ENCODE measurements at places on chromosomes 5 and 9.

DNA sequence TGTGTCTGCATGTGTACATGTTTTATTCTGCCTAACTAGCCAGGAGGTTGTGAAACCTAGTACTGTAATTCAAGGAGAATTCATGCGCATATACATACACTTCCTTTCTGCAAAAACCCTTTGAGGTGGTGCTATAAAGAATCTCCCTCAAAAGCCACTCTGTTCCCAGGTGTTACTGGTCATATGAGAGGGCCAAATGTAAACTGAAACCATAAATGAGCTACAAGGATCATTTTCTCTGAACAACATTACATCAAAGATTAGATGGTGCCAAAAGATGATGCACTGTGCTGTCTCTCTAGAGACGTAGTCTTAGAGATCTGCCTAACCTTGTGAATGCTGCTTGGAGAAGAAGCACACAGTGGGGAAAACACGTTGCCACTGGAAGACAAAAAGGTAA is 15.7 kb downstream of the NREP start:
- DNase-seq, result no peak

DNA sequence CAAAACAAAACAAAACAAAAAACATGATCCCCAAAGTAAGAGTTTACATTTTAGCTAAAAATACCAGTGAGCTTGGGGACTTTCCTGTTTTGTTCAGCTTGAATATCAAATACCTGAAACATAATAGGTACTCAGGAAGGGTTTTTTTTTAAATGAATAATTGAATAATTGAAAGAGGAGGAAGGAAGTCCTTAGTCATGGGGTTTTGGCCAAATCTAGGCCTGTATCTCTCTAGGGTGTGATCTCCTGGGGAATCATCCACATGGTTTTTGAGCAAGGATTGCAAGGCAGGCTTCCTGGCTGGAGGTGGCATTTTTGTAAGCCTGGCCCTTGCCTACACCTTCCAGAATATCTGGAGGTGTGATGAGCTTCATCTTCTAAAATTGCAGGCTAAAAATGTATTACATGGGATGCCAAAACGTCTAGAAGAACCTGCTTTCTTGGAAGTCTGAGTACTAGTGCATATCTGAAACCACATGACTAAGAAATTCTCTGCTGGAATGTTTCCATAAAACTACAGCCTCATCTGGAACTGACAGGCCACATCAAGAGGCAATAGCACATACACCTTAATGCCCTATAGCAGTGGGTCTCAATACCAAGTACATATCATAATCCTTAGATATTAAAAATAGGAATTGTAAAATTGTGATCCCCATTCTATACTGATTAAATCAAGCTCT is 10.4 kb downstream of the C9 start:
- DNase-seq, result no peak

- DNase-seq, result no peak
Measured at GRCh38 chr5:95178046-95178651, 106.7 kb downstream of the MCTP1 start.

DNA sequence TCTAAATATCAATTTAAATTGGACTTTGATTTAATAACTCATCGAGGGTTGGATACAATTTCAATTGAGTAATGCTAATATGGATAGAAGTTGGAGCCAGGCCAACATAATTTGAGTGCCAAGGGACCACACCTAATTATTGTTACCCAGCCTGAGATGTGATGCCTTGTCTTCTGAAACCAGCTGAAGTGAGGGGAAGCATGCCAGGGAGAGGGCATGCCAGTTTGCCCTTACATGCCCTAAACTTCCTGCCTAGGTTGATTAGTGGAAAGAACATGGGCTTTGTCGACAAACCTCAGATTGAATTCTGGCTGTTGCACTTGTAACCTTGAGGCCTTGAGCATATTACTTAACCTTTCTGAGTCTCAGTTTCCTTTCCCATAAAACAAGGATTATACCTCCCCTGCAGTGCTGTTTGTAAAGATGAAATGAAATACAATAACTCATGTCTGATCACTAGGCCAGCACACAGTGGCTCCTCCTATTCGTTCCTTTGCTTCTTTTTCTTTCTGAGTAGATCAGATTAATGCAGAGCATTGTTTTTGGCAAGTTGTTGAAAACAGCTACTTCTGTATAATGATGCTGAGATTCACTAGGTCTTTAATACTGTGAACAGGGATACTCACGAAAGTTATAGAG is 412.8 kb downstream of the TLE4 start:
- no peak for DNase-seq

DNA sequence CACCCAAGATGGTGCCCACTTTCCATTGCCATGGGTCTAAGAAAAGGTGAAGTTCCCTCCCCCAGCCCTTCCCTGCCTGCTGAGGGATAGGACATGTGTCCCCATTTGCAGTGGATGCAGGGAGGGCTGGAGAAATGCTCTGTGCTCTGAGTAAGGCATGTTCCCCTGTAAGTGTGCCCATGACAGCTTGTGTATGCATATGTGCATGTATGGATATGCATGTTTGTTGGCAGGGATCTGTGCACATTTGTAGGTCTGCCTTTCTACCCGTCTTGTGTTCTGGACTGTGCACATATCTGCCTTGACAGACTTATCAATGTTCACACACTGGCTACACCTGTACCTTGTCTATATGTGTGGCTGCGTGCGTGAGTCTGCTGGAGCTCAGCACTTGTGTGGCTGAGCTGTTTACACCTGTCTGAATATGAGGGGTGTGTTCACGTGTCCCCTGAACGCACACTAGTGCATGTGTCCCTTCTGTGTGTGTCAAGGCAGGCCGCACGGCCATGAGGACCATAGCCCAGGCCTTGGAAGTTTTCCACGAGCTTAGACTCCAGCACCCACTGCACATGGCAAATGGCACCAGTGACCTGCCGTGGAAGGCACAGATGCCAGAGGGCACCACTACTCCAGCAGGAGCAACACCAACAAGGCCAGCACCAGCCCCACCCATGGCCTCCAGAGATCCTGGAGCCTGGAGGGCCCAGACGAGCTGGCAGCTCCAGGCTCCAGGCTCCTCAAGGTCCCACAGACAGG is 27.4 kb upstream of the TTLL11 start:
- no peak for DNase-seq

DNA sequence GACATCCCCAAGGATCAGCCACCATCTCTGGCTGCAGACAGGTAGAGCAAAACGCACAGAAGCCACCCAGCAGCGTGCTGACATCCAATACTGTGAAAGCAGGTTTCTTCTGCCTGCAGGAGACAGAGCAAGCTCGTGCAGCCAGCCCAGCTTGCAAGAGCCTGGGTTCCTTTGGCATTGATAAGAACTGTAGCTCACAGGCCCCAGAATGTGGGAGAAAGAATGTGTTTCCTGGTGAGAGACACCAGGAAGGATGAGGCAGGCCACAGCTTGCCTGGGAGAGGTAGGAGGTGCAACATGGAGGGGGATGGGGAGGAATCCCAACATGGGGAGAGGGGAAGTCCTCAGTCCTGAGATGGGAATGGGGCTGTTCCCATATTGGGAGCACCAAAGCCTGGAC is 34.0 kb upstream of the ARAP3 start:
- no peak for DNase-seq

- DNase-seq, result no peak
Measured at GRCh38 chr5:43461066-43461465, 22.6 kb downstream of the TMEM267 start.

DNA sequence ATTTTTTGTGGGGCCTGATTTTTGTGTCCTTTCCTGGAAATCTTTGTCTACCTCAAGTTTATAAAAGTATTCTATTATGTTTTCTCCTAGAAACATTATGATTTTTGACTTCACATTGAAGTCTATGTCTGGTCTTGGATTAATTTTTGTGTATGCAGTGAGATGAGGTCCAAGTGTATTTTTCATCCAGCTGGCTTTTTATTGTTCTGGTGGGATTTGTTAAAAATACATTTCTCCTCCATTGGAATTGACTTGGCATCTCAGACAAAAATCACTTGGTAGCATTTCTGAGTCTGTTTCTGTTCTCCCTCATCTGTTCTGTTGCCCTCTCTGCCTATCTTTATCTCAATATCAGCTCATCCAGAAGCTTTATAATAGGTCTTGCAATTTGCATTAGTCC is 109.0 kb downstream of the IRX1 start:
- no peak for DNase-seq

- DNase-seq, result no peak
Measured at GRCh38 chr5:31993165-31993961, 180.8 kb downstream of the GOLPH3 start.

- no peak for DNase-seq
Measured at GRCh38 chr5:16826379-16827125, 109.5 kb downstream of the MYO10 start.

- no peak for DNase-seq
Measured at GRCh38 chr5:23367874-23368273, 139.5 kb upstream of the PRDM9 start.

GRCh38 chr5:73946919-73947602 is 321.1 kb downstream of the ARHGEF28 start:
- no peak for DNase-seq

DNA sequence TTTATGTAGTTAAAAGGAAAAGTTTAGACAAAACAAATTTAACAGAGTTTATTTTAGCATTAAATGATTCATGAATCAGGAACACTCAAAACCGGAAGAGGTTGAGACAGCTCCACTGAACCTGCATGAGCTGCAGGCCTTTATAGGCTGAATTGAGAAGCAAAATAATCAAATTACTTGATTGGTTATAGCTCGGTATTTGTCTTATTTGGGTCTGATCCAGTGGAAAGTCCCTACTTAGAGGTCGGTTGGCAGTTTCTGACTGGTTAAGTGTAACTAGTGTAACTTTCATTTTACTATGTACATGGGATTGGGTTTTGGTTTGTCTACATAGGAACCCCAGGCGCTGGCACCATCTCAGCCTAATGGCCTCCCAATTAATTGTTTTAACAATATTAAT is 74.1 kb upstream of the PIK3R1 start:
- no peak for DNase-seq

GRCh38 chr9:8366161-8366926 is 566.8 kb upstream of the DMAC1 start:
- no peak for DNase-seq

DNA sequence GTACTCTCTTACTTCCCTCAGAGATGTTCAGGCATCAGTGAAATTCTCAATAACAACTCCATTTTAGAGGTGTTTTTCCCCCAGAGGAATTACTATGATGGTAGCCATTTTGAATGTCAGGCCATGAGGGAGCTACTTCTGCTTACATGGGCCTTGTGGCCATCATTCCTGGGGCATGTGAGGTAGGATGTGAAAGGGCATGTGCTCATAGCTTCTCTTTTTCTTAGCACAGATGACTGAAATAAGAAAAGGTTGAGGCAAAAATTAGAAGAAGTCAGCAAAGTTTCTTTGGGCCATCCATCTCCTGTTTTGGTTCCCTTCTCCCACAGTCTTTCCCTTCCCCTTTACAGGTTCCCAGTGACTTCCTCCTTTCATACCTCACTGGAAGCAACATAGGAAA is 68.8 kb downstream of the FEM1C start:
- no peak for DNase-seq

DNA sequence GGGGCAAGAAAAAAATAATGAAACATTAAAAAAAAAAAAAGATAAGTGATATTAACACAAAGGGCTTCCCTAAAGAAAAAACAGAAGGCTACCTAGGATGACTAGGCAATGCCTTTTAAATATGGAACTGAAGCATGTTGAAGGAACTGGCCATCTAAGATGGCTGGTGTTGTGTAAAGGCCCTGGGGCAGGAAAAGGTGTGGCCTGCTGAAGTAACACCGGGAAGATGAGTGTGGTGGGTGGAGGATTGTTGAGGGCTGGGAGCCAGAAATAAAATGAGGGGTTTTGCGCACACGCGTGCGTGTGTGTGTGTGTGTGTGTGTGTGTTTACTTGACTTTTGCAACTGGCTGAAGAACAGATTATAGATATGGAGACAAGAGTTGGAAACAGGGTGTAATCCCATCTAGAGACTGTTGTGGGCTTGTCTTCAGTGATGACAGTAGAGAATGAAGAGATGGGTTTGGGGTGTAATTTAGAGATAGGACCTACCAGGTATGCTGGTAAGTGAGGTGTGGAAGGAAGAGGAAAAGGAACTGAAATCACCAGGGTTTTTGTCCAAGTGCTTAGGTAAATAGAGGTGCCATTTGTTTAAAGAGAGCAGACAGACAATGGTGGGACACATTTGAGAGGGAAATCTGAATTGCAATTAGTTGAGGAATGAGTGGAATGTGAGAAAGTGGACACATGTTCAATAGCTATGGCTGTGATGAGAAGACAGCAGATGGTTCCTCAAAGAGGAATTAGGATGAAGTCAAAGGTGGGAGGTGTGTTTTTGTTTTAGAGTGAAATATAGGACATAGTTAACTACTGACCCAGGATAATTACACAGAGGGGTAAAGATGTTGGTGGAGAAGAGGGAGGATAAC is 33.9 kb downstream of the RAD23B start:
- DNase-seq, result no peak

- no peak for DNase-seq
Measured at GRCh38 chr9:119298076-119298853, 71.0 kb downstream of the BRINP1 start.

- no peak for DNase-seq
Measured at GRCh38 chr5:135396459-135397055, 2.5 kb downstream of the MACROH2A1 start.

GRCh38 chr5:122445070-122445469 is 133.0 kb downstream of the SNCAIP start:
- DNase-seq, result no peak

DNA sequence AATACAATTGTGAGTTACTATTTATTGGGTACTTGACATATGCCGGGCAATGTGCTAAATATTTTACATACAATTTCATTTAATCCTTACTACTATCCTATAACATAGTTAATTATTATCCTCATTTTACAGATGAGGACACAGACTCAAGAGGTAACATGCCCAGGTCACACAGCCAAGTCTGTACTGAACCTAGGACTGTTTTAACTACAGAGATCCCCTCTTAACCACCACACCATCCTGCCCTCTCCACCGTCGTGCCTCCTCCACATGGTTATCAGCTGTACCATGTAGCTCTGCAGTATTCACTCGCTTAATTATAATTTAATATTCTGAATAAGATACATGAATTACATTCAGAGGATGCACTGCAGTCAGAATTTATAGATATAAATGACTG is 5.3 kb downstream of the RAB14 start:
- no peak for DNase-seq

DNA sequence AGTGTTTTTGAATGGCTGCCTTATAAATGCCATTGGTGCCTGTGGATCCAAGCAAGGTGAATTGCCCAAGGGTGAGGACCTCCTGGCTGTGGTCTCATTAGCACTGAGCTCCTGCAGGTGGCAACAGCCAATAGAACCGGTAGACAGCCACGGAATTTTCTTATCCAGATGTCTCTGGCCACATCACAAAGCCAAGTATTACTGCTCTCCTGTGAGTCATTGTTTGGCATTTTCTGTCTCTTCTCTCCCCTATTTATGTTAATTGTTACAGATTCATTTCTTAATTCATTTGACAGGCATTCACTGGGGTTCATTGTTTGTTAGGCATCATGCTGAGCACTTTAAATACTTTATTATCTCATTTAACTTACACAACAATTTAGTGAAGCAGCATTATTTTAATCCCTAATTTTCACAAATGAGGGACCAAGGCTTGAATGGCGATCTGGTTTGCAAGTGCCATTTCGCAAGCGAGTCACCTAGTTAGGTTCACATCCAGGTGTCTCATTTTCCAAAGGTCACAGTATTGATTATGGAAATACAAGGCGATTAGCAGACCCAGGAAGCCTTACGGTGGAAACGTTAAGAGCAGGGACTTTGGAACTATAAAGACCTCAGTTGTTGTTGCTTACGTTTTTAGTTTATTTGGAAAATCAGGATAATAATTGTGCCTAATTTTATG is 58.2 kb upstream of the DPYSL3 start:
- DNase-seq, result no peak
